ENCODE measurements at places on chromosomes 11 and 22. TPM values are rescaled to one million over a fixed set of nuclear protein-coding genes. Genes with fewer than 3 reads are reported as not detected.

DNAJB13 gene
- total RNA-seq, result 0.13 TPM

TSSK2 gene
- not detected for total RNA-seq

CHID1 gene
- total RNA-seq, result 39.8 TPM

RASD2 gene
- not detected for total RNA-seq

SLC37A4 gene
- total RNA-seq, result 18.1 TPM

OTOG gene
- not detected for total RNA-seq

ART1 gene
- not detected for total RNA-seq

CACNA1I gene
- total RNA-seq, result not detected

RAB38 gene
- 2.4 TPM for total RNA-seq

KRTAP5-2 gene
- total RNA-seq, result not detected

SCGB1D2 gene
- total RNA-seq, result not detected

APOA4 gene
- not detected for total RNA-seq

CHADL gene
- total RNA-seq, result 1.3 TPM

- no peak for DNase-seq
Measured at GRCh38 chr11:118098996-118099837, 12.5 kb upstream of the SMIM35 start.

GRCh38 chr11:58832056-58832645, 12.4 kb downstream of the GLYATL2 start:
- DNase-seq, result no peak

DNA sequence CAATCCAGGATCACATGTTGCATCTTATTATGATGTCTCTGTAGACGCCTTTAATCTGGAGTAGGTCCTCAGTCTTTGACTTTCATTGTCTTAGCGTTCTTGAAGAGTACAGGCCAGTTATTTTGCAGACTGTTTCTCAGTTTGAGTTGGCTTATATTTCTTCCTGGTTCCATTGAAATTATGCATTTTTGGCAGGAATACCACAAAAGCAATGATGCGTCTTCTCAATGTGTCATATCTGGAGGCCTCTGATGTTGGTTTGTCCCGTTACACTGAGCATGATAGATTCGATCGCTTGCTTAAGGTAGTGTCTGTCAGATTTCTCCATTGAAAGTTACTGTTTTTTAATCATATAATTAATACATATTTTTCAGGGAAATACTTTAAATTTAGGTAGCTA, 30.6 kb downstream of the TECTA start:
- DNase-seq, result no peak

DNA sequence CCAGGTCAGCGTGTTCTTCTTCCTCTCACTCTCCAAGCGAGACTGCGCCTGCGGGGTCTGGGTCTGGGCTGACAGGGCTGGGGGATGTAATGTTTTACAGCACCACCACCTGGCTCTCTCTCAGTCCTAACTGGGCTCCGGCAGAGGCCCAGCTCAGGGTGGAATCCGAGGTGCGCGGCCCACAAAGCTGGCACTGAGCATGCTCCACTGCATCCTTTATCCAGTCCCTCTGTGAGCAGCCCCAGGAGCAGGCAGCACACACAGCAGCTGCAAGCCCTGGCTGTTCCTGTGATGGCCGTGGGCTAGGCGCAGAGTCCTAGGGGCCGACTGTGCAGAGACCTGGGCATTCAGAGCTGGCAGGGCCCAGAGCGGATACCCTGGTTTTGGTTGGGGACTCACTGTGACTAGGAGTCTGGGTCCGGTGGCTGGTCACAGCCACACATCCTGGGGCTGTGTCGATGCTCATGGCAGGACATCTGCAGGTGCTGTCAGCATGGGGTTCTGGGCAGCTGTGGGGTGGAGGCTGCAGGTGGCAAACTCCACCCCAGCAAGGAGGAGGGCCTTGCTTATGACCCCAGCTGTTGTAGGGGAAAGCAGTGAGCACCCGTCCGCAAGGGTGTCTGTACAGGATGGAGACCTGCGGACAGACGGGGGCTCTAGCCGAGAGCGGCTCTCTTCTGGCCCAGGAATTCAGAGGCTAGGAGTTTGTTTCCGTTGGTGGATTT, 4.0 kb downstream of the LRRC75B start:
- no peak for DNase-seq

- DNase-seq, result no peak
Measured at GRCh38 chr11:134409552-134410429, 2.3 kb downstream of the B3GAT1 start.

GRCh38 chr11:19577976-19578619, 134.5 kb upstream of the NAV2 start:
- no peak for DNase-seq

GRCh38 chr22:26592421-26592891, 2.5 kb upstream of the TPST2 start:
- no peak for DNase-seq

DNA sequence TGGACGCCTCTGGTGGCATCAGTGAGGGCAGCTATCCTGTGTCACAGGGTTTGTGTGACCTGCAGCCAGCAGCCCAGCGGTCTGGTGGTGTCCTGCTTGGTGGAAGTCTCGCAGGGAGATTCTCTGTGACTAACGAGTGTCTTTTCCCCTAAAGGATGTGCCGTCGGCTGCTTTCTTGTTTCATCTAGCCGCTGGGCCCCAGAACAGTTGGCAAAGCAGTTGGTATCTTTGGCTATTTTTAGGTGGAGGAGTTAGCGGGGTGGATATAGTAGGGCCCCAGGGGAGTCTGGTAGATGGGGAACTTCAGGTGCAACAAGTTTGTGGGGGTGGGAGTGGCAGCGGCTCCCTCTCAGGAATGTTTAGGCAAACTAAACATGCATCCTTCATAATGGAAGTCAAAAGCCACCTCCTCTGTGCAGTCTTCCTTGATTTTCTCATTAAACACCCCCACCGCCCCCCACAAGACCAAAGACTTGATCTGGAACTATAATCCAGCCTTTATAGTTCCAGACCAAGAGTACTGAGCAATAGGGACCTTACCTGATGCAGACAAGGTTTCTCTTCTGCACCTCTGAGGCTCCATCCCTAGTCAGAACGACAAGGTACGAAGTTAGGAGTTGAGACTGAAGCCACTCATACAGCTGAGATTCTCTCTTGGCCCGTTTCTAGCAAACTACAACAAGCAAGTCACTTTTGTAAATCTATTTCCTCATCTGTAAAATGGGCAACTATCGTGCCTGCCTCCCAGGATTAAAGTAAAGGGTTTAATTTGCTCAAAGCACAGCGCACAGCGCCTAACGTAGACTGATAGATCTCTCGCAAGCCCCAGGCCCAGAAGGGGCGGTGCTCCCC, 1.1 kb upstream of the PELI3 start:
- DNase-seq, result no peak

DNA sequence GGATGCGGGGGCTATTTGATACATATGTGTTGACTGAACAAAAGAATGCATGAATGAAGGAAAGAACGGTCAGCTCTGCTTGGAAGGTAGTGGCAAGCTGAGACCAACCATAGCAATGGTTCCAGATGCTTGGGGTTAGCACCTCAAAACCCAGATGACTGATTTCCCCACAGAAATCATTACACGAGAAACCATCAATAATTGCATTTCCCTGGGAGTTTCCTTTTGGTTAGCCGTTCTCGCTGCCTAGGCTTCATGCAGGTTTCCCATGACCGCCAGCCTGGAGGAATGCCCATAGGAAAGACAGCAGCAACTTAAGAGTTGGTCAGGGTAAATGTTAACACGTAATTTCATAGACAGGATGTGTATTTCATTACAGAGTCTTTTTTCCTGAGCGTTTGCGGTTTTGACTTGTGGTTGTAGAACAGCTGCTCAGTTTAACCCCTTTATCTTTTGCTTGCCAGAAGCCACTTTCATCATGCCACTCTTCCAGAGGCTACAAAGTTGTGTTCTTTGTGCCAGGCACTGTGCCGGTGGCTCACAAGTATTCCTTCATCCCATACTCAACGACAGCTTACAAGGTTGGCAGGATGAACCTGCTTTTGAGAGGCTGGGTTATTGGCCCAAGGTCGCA, 2.8 kb downstream of the IL17RA start:
- DNase-seq, result peak; percentile 42

GRCh38 chr11:87260811-87261210, 223.1 kb downstream of the TMEM135 start:
- DNase-seq, result no peak

DNA sequence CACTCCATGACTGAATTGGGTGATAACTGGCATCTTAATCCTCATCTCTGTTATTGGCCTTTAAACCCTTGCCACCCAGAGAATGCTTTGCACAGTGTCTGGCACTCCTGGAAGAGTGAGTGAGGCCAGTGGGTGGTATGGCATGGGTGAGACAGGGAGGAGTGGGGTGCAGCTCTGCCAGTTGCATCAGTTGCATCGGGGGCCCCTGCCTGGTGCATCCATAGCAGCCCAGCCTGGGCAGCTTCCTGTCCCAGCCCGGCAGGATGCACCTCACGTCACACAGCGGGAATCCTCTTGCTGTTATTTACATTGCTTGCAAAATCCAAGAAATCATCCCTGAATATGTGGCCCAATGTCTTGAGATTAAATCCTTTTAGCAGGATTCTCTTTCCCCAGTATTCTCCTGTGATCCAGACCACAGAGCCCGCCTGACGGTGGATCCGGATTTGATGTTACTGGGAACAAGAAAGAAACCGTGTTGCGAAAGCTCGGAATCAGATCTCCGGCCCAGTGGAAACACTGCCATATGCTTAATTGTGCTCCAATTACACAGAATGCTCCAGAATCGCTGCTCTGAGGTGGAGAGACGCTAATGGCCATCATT, 37.6 kb upstream of the MN1 start:
- no peak for DNase-seq

GRCh38 chr11:36702330-36703054, 104.5 kb upstream of the RAG2 start:
- peak; percentile 53 for DNase-seq

DNA sequence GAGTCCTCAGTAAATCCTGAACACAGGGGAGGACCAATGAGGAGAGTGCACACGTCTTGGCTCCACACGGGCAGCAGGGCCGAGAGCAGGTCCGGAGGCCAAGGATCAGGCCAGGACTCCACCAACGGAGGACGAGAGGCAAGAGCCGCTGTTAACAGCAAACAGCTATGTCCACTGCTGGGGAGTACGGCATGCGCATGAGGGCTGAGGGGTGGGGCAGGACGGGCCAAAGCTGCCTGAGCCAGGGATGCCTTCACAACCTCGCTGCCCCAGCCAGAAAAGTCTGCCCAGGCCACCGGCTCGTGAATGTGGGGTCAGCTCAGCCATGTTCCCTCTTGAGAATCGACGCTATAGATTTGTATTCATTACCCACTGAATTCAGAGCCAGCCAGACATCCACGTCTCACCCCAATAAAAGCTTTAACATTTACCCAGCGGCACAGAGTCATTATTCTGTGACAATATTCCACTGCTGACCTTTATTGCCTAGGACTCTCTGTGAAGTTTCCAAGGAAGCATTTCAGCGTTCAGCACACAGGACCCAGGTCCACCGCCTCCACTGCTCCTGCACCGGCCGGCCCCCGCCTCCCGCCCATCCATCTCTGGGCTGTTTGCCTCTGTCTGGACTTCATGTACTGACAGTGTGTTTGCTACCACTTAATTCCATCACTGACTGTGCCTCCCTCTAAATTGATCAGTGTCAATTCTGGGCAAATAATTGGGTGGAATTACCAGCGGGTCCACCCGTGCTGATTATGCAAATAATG, 384.9 kb downstream of the SHANK2 start:
- DNase-seq, result no peak

DNA sequence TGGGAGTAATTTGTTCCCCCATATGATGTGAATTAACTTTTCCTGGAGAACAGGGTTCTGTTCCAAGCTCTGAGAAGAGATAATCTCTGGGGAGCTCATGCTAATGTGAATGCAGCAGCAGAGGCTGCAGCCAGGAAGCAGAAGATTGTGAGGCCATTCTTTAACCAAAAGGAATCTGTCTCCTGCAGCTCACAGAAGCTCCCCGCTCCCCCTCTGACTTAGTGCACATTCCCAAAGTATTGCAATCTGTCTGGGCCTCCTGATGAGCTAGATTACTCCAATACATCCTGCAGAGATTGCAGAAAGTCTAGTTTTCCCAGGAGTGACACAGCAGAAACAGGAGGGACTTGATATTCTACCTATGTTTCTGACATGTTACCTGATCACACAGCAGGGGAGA, 420.6 kb upstream of the FAT3 start:
- no peak for DNase-seq

DNA sequence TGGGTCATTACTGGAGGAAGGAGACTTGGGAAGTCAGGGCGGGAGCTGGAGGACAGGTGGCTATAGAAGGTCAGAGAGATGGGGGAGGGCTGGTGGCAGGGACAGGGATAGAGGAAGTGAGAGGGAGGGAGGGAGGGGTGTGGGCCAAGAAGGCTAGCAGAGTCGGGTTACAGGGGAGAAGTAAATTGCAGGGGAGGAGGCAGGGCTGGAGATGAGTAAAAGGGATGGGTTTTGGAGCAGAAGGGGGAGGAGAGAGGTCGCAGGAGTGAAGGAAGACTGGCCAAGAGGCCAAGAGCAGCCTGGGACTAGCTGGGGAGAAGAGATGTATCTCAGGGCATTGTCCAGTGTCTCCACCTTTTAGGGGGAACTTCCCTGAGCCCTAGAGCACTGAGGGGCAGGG, 33.0 kb downstream of the LRRC10B start:
- DNase-seq, result no peak

DNA sequence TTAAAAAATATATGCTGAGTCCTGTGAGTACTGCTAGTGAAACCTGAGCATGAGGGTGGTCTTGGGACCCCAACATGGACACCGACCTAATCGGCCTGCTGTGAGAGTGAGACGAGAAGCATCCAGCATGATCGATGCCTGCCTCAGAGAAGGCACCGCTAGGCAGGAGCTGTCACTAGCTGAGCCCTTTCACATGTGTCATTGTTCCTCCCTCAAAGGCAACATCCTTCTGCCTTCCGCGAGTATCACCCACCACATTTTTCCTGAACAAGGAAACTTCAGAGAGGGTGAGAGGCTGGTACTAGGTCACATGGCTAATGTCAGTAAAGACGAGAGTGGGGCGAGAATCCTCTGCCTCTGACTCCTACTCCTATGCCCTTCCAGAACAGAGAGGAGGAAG, 35.6 kb downstream of the AP1B1 start:
- DNase-seq, result no peak

GRCh38 chr11:34860034-34860433, 56.1 kb downstream of the APIP start:
- no peak for DNase-seq

GRCh38 chr11:125163431-125164063, 1.0 kb upstream of the PKNOX2 start:
- DNase-seq, result no peak

GRCh38 chr22:38831166-38831945, 12.5 kb downstream of the NPTXR start:
- no peak for DNase-seq

DNA sequence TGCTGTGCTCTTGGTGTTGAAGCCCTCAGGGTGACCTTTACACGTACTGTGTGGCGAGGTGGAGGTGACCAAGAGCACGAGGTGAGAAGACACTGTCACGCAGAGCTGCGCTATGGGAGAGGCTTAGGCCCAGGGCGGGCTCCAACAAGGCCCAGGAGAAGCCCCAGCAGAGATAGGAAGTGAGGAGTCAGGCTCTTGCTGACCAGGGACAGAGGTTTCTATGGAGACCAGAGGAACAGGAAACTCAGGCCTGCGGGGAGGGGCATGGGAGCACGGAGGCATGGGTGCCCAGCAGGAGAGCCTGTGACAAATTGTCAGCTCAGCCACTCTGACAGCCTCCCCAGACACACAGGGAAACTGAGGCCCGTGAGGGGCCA, 15.8 kb downstream of the DGKZ start:
- DNase-seq, result peak; percentile 94
